ENCODE measurements at places on chromosomes 1 and 21.

DNA sequence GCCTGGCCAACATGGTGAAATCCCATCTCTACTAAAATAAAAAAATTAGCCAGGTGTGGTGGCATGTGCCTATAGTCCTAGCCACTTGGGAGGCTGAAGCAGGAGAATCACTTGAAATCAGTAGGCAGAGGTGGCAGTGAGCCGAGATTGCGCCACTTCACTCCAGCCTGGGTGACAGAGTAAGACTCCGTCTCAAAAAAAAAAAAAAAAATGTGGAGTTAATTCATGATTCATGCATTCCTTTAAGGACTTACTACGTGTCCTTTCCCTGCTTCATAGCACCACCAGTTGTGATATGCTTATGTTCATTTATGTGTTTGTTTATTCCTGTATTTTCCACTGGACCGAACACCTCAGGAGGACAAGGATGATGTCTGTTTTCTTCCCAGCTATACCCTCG lies 12.7 kb upstream of the PRELP start:
- DNase-seq = no peak

DNA sequence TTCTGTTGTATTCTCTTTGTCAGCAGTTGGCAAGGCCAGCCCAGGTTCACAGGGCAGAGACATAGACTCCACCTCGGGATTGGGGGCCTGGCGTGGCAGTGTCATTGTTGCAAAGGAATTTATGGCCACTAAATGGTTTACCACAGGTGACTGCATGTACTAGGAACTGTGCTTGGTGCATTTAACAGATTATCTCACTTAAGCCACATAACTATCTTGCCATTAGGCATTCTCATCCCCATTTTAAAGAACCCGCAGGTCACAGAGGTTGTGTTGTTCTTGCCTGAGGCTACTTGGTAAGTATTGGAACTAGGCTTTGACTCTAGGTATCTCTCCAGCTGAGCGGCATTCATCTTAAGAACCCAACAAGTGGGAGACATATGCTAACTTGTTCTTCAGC lies 9.7 kb downstream of the TLCD4 start:
- no peak for DNase-seq

DNA sequence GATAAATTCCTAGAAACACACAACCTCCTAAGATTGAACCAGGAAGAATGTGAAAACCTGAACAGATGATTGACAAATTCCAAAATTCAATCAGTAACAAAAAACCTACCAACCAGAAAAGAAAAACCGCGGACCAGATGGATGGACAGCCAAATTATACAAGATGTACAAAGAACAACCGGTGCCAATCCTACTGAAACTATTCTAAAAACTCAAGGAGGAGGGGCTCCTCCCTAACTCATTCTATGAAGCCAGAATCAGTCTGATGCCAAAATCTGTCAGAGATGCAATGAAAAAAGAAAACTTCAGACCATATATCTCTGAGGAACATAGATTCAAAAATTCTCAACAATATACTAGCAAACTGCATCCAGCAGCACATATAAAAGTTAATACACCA lies 262.4 kb upstream of the DAB1 start:
- DNase-seq = no peak

GRCh38 chr1:43572538-43572937 lies 41.9 kb downstream of the PTPRF start:
- no peak for DNase-seq

GRCh38 chr1:242828199-242828598 lies 303.7 kb upstream of the PLD5 start:
- DNase-seq = no peak

GRCh38 chr1:92486251-92487077 lies at the start of gene GFI1:
Gene GFI1, minus strand, starts transcription at chr1:92486925. Its CDS starts 3,438 bp downstream, at chr1:92483487.
- peak; percentile 80 for DNase-seq

DNA sequence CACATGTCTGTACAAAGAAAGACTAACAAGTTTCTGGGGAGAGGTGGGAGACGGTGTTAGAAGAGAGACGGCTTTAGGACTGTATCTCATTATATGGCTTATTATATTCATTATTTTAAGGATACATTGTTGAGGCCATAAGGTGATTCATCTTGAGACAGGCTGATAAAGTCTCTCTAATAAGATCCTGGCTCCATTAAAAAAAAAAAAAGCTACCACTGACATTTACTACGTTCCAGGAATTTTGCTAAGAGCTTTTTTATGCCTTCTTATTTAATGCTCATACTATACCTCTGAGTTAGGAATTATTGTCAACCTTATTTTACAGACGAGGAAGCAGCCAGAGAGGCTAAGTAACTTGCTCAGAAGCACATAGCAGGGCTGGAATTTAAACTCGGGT lies 173.7 kb downstream of the GABPA start:
- DNase-seq = no peak

GRCh38 chr1:109531380-109531779 lies 8.3 kb upstream of the GPR61 start:
- DNase-seq = peak; percentile 47

DNA sequence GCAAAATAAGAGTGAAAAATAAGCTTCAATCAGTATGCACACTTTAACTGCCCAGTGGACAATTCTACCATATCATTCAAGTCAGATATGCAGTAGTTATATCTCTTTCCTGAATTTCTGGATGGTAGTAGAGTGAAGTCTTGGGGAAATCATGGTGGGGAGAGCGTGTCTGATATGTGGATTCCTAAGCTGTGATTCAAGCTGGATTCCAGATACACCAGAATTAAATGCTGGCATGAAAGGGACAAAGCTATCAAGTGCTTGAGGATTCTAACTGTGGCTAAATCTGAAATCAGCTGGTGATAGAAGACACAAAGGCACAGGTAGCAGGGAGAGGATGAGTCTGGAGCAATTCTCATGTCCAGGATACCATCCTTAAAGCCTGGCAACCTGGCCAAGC lies 323.5 kb downstream of the DUSP10 start:
- DNase-seq = no peak

GRCh38 chr1:3466366-3467075 lies 12.1 kb downstream of the ARHGEF16 start:
- DNase-seq = peak; percentile 23

DNA sequence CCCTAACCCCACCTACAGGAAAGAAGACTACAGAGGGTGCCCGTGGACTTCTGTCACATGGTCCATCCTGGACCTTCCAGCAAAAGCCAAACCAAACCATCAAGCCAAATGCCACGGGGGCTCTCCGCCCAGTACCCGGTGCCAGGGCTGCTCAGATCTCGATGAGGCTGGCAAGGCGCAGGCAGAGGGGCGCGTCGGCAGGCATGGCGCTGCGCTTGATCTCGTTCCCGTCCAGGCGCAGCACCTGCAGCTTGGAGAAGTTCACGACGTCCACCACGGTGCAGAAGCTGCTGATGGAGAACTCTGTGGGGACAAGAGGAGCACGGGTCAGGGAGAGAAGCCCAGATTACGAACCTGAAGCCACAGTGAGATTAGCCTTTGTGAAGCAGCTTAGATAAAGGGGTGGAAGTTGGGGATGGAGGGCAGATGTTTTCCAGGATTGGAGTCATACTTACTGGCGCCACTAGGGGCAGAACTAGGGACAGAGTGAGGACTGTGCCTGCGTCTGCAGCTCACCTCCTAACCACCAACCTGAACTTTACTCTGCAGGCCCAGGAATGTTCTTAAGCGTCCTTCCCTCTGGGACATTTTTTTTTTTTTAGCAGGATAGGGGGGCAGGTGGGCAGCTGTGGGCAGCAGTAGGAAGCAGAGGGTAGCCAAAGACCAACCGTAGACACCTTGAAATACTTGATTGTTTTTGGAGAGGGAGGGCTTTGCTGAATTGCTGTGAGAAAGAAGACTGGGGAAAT lies 8.6 kb downstream of the FMOD start:
- no peak for DNase-seq

DNA sequence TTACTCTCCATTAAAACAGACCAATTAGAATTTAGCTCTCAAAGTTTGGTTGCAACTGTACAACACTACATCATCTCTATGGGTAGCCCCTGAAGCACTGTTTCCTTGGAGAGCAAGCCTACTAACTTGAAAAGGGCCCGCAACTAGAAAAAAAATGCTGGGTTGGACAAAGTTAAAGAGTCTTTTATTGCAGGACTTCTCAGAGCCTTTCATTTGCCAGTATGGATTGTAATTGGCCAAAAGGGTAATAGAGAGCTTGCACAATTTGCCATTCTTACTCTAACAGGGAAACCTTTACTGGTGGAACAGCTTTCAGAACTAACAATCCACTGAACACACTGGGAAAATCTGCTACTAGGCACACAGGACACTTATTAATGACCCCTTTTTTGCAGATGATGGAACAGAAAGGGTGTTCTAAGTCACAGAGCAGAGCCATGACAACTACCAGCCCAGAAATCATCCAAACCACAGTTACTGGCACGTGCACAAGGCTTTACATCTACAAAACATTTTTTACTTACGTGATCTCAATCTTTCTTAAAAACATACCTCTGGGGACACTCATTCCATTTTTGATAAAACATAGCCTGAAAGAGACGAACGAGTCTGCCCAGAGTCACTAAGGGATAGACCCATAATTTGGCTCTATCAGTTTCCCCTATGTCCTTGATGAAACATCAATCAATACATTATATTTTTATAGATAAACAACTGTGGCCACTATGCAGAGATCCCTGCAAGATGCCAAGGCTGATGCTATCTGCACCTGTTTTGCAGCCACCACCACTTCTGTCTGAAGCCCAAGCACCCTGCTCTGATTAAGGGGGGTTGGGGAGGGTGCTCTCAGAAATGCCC lies 176.3 kb upstream of the EDN2 start:
- no peak for DNase-seq

GRCh38 chr21:23801292-23801691 lies 1806.0 kb downstream of the MRPL39 start:
- no peak for DNase-seq

DNA sequence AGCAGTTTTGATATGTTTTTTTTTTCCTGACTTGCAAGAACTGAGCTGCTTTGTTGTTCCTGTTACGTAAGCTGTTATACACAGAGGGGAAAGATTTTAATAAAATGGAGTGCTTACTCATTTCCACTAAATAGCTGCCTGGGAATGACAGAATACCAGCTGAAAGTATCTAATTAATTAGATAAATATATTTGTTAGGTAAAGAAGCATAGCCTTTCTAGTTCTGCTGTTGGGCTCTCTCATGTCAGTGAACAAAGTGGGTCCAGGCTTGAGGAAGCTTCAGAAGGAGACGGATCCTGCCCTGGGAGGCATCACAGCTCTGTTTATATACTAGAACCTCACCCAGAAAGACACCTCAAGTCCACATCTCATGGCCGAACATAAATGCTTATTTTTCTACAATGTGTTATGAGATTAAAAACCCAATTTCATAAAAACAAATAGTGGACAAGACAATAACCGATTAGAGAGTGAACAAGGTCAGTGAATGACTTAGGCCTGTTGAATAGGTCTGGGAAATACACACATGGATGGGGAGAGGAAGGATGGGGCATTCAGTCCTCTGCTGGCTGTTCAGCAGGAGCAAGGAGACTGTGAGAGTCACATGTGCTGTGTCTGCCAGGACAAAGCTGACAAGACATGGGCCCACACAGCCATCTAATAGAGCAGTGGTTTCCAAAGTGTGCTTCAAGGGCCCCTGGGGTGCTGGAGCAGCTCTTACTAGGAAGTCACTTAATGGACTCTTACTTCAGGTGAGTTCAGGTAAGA lies 20.6 kb downstream of the TRAF5 start:
- DNase-seq = no peak

DNA sequence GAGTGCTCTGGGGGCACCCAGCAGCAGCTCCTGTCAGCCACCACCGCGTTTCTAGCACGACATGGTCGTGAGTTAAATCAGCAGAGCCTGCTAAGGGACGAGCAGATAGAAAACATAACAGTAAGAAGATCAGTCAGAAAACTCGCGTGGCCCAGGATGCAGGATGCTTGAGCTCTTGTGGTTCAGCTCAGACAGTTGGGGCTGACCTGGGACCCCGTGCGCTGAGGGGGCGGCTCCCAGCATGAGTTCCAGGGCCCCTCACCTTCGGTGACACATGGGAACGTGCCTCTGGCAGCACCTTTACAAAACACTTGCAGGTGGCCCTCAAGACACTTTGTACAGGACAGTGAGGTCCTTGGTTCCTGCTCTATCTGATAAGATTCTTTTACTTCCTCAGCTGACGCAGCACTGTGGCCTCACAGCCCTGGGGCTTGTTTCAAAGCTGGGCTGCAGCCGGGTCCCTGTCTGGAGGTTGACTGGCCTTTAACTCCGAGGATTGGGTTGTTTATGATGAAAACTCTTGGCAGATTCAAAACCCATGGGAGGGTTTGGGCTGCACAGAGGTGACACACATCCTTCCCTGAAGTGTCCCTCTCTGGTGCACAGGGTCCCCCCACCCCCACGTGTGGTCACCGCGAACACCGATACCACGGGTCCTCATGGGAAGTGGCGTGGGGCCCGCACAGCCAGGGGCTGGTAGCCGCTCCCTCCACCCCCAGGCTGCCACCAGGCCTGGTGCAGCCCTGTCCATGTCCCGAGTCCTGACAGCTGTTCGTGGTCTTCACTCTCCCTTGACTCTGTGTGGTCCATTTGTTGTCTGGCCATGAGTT lies 65.3 kb upstream of the COL6A1 start:
- DNase-seq = no peak

- DNase-seq = no peak
These were observed 11.8 kb downstream of the FCMR start for GRCh38 chr1:206909883-206910318.

DNA sequence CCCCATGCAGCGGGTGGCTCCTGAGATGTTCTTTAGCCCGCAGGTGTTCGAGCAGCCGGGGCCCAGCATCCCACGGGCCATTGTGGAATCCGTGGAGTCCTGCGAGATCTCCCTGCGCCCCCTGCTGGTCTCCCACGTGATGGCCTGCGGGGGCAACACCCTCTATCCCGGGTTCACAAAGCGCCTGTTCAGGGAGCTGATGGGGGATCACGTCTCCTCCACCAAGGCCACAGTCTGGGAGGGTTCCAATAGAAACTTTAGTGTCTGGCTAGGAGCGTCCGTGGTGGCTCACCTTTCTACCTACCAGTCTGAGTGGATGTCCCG lies 71.0 kb downstream of the ACTL8 start:
- DNase-seq = peak; percentile 41

DNA sequence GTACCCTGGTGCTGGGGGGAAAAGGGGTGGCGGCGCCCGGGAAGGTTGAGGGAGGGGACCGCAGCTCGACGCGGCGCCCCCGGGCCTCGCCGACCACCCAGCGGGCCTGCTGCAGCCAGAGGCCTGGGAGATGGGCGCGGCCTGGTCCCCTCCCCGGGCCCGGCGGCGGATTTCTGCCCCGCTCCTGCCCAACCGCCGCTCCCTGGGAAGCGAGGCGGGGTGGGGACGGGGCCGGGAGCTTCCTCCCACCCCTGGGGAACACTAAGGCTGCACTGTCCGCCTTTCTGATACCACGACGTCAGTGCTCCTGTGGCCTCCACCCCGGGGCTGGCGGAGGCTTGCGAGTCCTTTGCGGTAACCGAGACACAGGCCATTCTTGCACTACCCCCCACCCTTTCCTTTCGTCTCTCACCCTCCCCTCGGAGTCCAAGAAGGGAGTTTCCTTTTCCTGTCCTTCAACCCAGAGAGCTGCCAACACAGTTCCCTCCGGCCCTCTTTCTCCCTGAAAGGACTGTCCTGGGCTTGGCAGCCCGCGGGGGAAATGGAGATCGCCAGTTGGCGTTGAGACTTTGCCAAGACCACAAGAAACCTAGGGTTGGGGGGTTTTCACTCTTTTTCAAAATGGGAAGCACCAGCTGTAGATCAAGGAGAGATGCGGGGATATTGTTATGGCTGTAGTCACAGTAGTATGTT lies 742 bp downstream of the SH3GLB1 start:
- no peak for DNase-seq

GRCh38 chr1:116231752-116232151 lies 120.6 kb downstream of the MAB21L3 start:
- DNase-seq = no peak

Data from activated naive CD8-positive, alpha-beta T cell treated with anti-CD3 and anti-CD28 coated beads, Interleukin-2, amount 10 ng/mL, durations not matched to agents 7 days and 5 days (primary cell).